ENCODE measurements at places on chromosomes 2 and 18.

- no peaks in the 10 kb centered on the region for H3K27me3 ChIP-seq
- H3K4me3 ChIP-seq: no peak overlapping the region
- peaks cover 10% of the 10 kb centered on the region for H3K4me1 ChIP-seq
- H3K27ac ChIP-seq: no peak overlapping the region
- H3K36me3 ChIP-seq: no peaks in the 10 kb centered on the region
Measured at GRCh38 chr2:12688091-12688490, 28.6 kb upstream of the TRIB2 start.

GRCh38 chr18:24918257-24918656, 433.7 kb downstream of the ZNF521 start:
- no peaks in the 10 kb centered on the region for H3K36me3 ChIP-seq
- no peak overlapping the region for H3K27ac ChIP-seq
- H3K27me3 ChIP-seq: no peaks in the 10 kb centered on the region
- H3K4me1 ChIP-seq: peaks cover 2% of the 10 kb centered on the region
- H3K4me3 ChIP-seq: no peak overlapping the region

DNA sequence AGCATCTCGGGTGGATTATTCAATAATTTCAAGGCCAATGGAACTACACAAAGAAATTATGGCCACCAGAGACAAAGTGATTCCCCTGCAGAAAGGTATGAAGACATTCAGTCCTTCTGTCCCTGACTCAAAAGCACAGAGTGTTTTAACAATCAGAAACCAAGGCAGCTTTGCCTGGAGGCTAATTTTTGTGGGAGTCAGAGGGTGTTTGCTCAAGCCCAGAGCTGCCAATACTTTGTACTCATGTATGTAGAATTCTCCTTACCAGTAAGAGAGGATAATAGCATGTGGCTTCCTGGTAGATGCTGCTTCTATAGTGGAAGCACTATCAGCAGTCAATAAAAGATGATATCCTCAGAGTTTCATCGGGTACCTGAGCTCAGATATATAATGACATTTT, 178.4 kb downstream of the KCNE4 start:
- H3K27ac ChIP-seq: peak overlapping the region; percentile 37
- H3K36me3 ChIP-seq: no peaks in the 10 kb centered on the region
- no peak overlapping the region for H3K4me3 ChIP-seq
- H3K4me1 ChIP-seq: peaks cover 38% of the 10 kb centered on the region
- H3K27me3 ChIP-seq: no peaks in the 10 kb centered on the region

DNA sequence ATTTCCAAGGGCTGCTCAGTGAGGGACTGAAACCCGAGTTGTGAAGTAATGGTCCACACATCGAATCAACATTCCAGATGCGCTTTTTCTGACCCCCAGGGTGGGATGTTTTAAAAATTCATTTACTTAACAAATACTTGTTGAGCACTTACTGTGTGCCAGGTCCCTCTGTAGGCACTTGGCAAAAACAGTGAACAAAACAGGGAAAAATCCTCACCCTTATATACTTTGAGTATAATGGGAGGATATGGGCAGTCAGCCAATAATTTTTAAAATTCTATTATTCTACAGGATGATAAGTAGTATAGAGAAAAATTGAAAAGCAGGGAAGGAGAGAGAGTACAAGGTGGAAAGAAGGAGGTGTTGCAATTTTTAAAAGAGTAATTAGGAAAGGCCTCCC, 31.3 kb upstream of the AFTPH start:
- no peak overlapping the region for H3K4me3 ChIP-seq
- no peaks in the 10 kb centered on the region for H3K36me3 ChIP-seq
- H3K27me3 ChIP-seq: peaks cover 2% of the 10 kb centered on the region

GRCh38 chr2:19806591-19806990, 95.2 kb downstream of the TTC32 start:
- H3K27me3 ChIP-seq: no peaks in the 10 kb centered on the region
- no peak for DNase-seq
- H3K4me1 ChIP-seq: peaks cover 53% of the 10 kb centered on the region
- H3K36me3 ChIP-seq: peaks cover 2% of the 10 kb centered on the region
- no peak overlapping the region for H3K4me3 ChIP-seq
- H3K27ac ChIP-seq: peak overlapping the region; percentile 11

Data from osteocyte (in vitro differentiated cells).